ENCODE measurements at places on chromosomes 1 and 21. TPM values are rescaled to one million over a fixed set of nuclear protein-coding genes. Genes with fewer than 3 reads are reported as not detected.
A peak's percentile ranks its signal among the peaks of the same experiment; 100 is the strongest.

Gene SDC3
- 19.6 TPM for total RNA-seq

- no peak for DNase-seq
Measured at GRCh38 chr1:209342441-209343175, 240.9 kb upstream of the CAMK1G start.

DNA sequence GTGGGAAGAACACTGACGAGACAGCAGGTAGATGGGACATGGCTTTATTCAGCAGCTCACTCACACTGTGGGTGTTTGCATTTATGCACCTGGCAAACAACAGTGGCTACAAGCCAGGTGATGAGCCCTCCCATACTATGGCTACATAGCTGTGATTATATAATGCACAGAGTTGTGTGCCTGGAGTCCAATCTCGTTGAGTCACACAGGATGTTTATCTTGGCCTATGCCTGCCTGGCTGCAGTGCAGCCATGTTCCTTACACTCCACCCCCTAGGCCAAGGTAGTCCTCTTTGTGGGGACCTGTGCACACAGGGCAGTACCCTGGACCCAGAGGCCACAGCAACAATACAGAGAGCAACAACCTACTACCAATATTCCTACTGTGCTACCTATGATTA lies 1643.8 kb downstream of the MRPL39 start:
- no peak for DNase-seq

DNA sequence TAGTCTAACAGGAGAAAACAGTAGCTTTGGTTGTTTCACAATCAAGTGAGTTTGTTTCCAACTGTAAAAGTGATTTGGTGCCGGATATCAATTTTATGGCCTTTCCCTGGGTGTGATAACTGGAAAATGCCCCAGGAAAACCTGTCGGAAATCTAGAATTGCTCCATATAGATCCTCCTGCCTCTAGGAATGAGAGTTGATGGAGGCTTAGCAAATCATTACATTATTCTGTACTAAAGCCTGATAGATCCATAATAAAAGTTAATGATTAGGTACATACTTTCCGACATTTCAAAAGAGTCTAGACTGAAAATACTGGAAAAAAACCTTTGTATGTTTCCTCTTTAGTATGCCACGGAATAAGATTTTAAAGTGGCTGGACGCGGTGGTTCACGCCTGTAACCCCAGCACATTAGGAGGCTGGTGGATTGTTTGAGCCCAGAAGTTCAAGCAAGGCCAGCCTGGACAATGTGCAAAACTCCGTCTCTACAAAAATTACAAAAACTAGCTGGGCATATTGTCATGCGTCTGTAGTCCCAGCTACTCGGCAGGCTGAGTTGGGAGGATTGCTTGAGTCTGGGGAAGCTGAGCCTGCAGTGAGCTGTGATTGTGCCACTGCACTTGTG lies 70.0 kb upstream of the SLC45A1 start:
- DNase-seq = no peak

Gene IL10
- total RNA-seq = 0.37 TPM

- DNase-seq = no peak
Measured at GRCh38 chr1:19363536-19364152, 51.5 kb downstream of the SLC66A1 start.

GRCh38 chr1:10196976-10197375 lies 13.4 kb upstream of the KIF1B start:
- DNase-seq = no peak

DNA sequence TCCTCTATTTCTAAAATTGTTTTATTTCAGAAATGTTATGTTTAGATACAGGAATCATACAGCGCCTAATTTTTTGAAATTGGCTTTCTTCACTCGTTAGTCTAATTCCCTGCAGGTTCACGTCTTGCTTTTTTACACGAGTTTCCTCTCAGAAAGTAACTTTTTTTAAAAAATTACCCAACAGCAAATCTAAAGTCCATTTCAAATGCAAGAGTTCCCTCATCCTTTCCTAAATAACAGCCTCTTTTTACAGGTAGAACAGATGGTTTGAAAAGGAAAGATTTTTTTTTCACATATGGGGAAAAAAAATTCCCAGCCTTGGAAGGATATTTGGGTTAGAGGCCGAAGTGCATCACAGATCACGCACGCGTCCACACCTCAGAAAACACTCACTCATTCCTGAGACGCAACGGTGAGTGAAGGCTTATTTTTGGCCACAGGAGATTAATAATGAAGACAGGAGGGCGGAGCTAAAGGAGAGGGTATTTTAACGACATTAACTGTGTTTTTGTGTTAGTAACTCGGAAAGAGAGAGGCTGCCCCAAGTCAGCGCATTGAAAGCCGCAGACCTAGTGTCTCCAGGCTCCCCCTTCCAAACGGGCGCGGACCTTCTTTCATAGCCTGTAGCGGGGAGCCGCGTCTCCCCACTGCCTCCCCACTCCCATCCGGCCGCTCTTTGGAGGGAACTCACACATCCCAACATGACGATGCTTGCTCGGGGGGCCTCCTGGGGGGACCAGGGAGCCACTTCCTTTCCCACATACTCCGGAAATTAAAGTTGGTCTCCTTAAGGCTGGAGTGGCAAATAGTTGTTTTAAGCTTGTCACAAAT lies 969 bp upstream of the RIPK4 start:
- no peak for DNase-seq

Gene SLC16A4
- 2.1 TPM for total RNA-seq

GRCh38 chr1:193658081-193658480 lies 471.7 kb upstream of the B3GALT2 start:
- no peak for DNase-seq

- DNase-seq = no peak
Measured at GRCh38 chr1:228176024-228176395, 10.4 kb downstream of the IBA57 start.

DNA sequence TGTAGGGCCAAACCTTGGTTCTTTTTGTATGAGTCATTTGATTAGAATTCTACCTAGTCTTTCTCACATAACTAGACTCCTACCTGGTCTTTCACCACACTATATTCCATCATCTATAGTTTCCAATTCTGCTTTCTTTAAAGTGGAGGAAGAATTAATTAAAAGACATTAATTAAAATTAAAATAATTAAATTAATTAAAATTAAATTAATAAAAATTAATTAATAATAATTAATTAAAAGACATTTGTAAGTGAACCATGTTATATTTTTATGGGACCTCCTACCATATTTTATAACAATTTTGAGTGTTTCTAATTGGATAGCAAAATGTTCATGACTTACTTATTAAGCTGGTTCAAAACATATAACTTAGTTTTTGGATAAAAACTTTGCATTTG lies 77.4 kb downstream of the CCDC18 start:
- no peak for DNase-seq

- no peak for DNase-seq
Measured at GRCh38 chr1:246773213-246773641, 49.0 kb downstream of the SCCPDH start.

Gene TRNP1
- total RNA-seq = 27.4 TPM

DNA sequence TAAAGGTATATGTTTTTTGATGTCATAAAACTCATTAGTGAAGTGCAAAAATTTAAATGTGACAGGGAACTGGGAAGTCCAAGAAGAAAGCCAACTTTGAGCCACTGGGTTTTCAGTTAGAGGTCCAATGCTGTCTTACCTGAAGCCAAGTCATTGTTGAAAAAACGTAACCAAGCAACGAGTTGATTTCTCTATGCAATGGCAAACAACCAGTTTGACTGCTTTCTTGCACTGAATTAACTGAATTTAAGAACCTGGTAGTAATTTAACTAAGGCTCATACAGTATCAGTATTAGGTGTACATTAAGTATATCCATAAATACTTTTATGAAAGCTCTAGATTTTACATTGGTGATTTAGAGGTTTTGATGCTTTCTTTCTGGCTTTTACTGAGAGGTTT lies 20.2 kb upstream of the S1PR1 start:
- no peak for DNase-seq

Gene RHBDL2
- not detected for total RNA-seq

- no peak for DNase-seq
Measured at GRCh38 chr1:11046270-11046566, 821 bp downstream of the MASP2 start.

- no peak for DNase-seq
Measured at GRCh38 chr1:203686091-203686632, 59.5 kb downstream of the ATP2B4 start.

DNA sequence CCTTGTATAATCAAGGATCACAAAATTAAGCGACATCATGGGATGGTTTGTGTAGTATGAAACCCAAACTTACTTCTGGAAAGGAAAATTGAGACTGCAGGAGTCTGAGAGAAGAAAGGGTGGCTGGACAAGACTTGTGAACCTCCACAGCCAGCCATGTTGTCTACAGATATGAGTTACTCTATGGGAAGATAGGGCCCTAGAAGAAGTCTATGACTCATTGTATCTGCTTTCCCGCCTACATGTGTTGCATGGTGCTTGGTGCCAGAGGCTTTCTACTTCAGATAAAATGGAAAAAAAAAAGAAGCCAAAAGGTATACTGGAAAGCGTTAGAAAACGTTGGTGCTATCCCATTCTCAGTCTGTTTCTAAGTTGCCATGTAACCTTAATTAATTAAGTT lies 18.7 kb upstream of the OR6N2 start:
- no peak for DNase-seq

DNA sequence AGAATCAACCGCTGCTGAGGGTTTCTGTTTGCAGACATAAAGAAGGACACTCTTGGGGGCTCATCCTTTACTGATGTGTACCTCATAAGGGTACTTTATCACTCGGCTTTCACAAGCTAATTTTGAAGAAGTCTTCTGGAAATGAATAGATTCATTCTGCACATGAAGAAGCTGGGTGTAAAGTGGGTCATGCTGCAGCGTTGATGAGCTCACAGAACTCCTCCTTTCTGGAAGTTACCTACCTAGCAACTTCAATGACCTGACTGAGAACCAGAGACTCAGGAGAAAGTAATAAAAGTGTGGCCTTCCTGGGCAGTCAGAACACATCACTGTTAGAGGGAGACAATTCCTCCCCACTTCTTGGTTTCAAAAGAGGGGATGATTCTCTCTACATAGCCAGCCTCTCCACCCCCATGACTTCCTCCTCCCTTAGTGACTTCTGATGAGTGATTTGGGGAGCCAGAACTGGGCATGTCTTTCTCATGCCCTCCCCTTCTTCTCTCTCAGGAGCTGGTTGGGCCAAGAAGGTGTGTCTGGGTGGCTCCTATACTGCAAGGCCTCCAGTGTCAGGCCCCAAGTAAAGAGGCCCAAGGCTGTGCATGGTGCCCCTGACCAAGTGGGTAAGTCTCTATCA lies 27.0 kb downstream of the PCNX2 start:
- no peak for DNase-seq

Gene KIRREL1
- 10.0 TPM for total RNA-seq

DNA sequence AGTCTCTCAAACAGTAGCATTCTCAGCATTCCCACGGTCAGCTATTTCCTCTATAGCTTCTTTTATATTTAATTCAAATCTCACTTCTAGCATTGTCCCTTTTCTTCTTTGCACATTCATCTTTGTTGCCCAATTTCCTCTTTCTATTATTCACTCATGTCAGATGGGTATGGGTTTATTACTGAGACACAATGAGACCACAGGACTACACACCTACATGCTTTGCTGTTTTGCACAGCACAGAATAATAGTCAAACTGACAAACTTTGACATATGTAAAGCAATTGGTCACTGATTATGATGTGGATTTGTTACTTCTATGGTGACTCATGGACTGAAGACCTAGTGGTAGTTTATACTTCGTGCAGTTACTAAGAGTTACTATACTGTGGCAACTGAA lies 5.8 kb upstream of the CD1C start:
- DNase-seq = no peak

Gene MOB3C
- 11.2 TPM for total RNA-seq

DNA sequence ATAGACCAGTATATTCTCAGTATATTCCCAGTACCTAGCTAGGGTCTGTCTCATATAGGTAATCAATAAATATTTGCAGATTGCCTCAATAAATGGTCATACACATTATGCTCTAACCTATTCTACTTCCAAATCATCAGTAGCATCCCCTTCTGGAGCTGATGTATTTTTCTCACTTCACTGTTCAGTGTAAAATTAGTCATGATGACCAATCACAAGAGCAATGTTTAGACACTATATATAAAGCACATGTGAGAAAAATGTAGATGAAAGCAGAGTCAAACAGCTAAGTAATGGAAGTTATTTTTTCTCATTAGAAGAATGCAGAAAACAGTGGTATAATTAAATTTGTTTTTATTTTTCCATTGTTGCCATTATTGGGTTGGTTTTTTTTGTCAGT lies 34.7 kb downstream of the EPRS1 start:
- DNase-seq = no peak

DNA sequence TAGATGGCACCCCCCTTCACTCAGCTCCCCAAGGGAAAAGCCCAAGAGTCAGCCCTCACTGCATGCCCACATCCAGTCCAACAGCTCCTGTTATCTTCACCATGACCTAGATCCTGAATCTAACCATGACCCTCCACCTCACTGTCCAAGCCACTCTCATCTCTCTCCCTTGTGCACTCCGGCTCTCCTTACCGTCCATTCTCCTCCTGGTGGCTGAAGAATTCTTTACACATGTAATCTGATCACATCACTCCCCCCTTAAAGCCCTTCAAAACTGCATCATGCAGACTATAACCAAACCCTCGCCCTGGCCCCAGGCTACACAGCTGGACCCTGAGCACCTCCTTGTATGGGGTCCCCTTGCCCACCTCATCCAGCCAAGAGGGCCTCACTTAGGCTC lies 14.0 kb upstream of the PAQR7 start:
- DNase-seq = no peak

GRCh38 chr1:228141226-228142044 lies 1.4 kb downstream of the GUK1 start:
- peak; percentile 79 for DNase-seq

DNA sequence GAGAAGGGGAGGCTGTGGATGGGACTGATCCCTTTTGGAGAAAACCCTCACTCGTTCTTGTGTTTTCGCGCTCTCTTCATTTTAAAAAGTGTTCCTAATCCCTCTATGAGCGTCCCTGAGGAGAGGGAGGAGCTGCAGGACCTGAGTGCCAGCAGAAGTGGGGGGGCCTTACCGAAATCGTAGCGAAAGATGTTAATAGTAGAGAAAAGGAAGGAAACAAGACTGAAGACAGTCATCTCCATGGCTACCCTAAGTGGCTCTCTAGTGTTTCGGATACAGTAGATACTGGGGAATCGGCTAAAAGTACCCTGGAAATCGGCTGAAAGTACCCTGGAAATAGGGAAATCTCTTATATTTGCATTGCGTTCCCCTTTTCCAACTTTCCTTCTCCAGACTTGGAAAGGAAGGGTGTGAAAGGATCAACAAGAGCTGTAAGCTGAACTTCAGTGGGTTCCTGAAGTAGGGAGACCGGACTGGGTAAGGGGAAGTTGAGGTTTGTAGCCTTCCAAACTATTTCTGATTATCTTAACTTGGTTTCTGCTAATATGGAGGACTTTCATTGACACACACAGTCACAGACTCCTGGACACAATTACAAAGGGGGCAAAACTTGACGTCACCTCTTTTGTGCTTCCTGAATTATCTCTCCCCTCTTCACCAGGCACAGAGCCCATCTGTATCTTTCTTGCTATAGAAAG lies 486 bp upstream of the DSTYK start:
- no peak for DNase-seq

DNA sequence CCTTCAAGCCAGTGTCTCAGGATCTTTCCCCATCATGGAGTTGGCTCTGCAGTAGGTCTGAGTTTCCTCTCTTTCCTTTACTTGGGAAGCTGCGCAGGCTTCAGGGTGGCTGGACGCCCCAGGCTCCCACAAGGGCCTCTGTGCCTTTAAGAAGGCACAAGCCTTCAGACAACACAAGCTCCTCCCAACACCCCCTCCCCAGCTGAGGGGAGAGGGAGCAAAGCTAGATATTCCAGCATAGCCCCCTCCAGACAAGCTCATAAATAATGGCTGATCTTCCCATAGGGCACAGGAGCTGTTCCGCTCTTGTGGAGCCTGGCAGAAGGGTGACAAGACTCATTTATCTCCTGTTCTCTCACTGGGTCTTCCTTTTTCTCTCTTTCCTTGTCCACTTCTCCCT lies 27.9 kb upstream of the ATP2B4 start:
- no peak for DNase-seq

- DNase-seq = peak; percentile 89
Measured at GRCh38 chr1:184296466-184297243, 90.2 kb upstream of the C1orf21 start.
